ENCODE measurements at places on chromosomes 11 and 22.

DNA sequence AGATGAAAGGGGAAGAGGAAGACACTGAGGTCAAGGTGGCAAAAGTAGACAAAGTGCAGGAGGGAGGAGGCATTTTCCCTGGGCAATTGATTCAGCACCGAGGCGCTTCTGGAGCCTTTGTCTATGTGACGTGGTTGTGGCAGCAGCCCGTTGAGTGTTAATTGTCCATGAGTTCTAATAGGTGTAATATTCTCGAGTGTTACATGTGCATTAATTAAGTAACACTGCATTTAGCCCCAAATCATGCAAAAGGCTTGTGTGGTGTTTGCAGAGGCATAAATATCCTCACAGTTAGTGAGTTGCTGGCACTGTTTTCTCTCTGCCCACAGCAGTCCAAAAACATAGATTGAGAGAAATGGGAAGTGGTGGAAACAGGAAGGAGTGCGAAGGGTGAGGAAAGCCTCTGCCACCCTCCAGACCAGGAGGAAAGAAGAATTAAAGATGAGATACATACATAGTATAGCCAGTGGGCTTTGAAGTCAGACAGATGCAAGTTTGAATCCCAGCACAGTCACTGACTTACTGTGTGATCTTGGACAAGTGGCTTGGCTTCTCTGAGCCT lies 361.2 kb downstream of the MN1 start:
- no peak for DNase-seq

- no peak for DNase-seq
Measured at GRCh38 chr11:130133716-130134115, 25.9 kb upstream of the ST14 start.

- no peak for DNase-seq
Measured at GRCh38 chr11:72954860-72955259, 140.6 kb downstream of the ATG16L2 start.

DNA sequence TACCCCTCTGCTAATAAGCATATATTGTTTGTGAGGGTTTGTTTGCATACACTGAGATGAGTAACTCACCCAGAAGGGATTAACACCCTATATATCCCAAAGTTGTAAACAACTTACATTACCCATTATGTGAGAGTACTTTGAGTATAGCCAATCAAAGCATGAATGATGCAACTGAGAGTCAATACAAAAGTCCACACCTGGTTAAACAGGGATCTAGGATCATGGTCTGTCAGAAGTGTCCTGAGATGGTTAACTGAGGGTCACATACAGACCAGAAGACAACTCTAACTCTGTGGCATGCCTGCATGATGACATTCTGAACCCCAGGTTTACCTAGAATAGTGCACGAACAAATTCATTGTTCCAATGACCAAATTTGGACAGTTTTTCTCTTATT lies 17.4 kb upstream of the OR10A5 start:
- no peak for DNase-seq

DNA sequence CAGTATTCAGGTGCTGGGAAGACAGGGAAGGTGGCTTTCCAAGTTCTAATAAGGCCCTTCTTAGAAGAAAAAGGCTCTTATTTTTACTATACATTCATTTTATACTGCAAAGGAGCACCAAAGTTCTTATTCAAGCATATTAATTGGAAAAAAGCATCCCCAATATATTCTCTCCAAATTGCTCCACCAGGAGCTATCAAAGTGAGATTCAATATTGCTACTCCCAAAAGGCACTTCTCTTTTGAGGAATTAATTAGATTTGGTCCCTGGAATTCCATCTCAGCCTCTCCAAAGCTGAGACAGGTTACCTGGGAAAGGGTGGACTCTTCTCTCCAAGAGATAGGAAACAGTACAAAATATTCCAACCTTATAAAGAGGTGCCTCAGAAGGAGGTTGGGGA lies 134.1 kb downstream of the LARGE1 start:
- DNase-seq: no peak

DNA sequence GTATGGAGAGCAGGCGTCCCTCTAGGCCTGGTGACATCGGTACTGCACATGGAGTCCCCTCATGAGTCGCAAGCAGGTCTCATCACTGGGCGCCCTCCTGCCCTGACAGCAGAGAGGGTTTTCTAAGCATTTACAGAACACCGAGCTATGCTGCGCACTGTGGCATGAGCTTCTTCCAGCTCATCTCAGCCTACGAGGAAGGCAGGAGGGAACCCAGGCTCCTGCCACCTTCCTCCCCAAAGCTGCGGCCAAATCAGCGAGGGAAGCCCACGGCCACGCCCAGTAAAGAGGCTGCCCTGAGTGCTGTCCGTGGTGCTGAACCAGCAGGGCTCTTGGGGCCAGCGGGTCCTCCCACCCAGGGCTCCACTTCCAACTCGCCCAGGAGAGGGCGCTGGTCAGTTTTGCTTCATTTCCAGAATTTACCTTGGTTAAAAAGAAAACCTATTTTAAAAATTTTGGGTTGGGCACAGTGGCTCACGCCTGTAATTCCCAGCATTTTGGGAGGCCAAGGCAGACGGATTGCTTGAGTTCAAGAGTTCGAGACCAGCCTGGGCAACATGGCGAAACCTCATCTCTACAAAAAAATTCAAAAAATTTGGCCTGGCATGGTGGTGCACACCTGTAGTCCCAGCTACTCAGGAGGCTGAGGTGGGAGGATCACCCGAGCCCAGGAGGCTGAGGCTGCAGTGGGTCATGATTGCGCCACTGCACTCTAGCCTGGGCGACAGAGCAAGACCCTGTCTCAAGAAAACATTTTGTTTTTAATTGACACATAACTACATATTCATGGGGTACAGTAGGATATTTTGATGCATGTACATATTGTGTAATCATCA lies 34.2 kb downstream of the PHF21B start:
- peak; percentile 69 for DNase-seq

GRCh38 chr11:72771507-72771906 lies 19.3 kb upstream of the ARAP1 start:
- peak; percentile 49 for DNase-seq

GRCh38 chr11:103671143-103671651 lies 365.2 kb upstream of the DDI1 start:
- DNase-seq: no peak

DNA sequence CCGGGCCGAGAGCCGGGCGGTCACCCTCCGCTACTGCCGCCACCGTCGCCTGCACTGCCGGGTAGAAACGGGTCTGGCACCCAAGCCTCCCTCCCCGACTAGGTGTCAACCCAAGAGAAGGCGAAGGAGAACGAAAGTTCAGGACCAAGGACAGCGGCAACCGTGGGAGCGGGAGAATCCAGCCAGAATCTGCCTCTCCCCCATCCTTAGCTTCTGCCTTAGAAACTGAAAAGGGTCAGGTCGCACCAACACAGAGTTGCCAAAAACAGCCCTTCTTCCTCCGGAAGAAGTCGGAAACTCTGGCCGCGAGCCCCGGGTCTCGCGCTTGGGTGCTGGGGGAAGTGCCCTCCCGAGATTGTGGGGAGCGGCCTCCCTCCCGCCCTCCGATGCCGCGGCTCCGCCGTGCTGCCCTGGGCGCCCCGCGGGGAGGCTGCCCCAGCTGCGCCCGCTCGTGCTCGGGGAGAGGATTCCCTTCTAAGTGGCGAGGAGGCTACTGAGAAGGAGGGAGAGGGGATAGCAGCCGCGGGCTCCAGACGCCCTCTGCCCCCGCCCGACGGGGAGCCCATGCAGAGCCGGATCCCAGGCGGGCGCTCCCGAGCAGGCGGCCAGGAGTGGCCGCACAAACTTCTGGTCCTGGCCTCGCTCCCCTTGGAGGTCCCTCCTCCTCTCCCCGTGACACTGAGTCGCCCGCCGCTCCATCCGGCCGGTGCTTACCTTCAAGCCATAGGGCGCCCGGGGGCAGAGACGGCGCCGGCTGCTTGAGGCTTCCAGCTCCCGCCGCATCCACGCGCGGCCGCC lies 637 bp downstream of the DRD2 start:
- DNase-seq: peak; percentile 59

GRCh38 chr11:11280826-11281225 lies 72.2 kb downstream of the CSNK2A3 start:
- no peak for DNase-seq

DNA sequence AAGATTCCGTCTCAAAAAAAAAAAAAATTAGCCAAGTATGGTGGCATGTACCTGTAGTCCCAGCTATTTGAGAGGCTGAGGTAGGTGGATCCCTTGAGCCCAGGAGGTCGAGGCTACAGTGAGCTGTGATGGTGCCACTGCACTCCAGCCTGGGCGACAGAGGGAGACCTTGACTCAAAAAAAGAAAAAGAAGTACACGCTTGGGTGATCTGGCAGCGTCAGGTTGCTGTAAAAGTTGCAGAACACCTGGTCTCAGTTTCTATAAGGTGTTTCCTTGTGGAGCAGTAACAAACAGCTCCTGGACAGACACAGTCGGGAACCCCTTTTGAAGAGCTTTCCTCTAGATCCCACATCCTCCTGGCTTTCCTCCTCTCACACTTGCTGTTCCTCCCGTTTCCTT lies 45.8 kb downstream of the SCGB1A1 start:
- DNase-seq: no peak

DNA sequence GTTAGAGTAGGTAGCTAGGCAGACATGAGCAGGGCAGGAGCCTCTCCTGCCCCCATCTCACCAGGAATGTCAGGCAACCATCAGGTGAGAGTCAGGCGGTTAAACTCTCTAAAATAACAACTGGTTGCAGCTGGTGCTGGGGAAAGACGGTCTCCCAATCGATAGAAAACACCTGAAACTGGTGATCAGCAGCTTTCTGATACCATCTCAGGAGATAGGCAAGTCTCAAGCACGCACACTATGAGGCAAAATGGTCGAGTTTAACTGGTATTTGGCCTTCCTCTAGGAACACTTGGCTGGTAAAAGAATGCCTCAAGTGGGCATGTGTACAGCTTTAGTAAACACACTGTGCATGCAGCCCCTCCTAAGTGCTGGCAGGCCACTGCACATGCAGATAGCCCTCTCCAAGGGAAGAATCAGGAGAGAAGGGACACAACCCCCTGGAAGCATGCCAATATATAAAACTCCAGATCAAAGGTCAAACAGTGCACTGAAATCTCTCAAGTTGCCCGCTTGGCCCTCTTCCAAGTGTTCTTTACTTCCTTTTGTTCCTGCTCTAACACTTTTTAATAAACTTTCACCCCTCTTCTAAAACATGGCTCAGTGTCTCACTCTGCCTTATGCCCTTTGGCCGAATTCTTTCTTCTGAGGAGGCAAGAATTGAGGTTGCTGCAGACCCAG lies 88.7 kb downstream of the USP35 start:
- no peak for DNase-seq

- no peak for DNase-seq
Measured at GRCh38 chr11:24598641-24599040, 101.8 kb downstream of the LUZP2 start.

GRCh38 chr11:119964136-119965025 lies 173.5 kb downstream of the TRIM29 start:
- no peak for DNase-seq

GRCh38 chr22:49240472-49240871 lies 587.2 kb downstream of the BRD1 start:
- no peak for DNase-seq

GRCh38 chr11:116457336-116458007 lies 315.3 kb downstream of the BUD13 start:
- DNase-seq: no peak

GRCh38 chr22:19622061-19622441 lies 92.3 kb upstream of the SEPTIN5 start:
- no peak for DNase-seq

DNA sequence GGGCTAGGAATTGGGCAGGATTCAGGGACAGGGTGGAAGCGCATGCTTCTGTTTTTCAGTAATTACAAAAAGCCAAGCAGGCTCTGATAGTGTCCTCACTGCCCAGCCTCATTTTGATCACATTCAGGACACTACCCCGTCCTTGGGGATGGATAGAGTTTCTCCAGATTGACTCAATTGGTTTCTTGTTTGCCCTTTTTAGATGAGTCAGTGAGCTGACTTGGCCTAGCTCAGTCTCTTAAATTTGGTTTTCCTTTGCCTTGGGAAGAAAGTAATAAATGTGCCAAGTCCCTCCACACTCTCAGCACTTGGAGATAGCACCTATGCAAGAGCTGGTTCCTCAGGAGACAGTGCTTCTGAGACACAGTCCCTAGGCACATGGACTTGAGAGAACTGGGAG lies 25.5 kb downstream of the DKK3 start:
- DNase-seq: peak; percentile 68

GRCh38 chr22:33796494-33796893 lies 123.8 kb downstream of the LARGE1 start:
- DNase-seq: no peak

GRCh38 chr22:34390400-34390799 lies 470.1 kb upstream of the LARGE1 start:
- no peak for DNase-seq

DNA sequence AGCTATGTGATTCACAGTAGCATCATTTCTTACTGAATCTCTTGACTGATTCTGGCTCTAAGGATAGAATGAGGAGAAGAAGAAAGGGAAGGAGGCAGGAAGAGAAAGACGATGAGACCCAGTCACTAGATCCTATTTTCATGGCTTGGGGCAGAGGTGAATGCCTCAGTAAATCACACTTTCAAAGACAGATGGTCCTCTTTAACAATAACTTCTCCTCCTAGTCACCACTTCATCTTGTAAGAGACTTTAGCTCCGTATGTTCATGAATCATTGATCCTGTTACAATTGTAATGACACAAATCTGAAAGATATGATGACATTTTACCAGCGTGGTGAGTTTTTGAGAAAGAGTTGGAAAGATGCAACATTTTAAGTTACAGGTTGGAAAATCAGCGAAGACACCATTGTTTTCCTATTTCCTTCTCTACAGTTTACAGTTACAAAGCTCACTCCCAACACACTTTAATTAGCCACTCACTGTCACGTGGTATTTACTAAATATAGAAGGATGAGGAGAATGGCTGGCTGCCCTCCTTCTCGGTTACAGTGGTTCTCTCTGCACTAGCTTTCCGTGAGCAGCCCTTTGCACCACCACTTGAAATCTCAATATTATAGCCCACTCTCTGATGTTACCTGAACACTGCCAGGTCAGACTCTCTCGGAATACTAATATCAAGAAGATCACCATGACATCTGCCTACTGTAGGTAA lies 205.8 kb downstream of the CADM1 start:
- DNase-seq: no peak

DNA sequence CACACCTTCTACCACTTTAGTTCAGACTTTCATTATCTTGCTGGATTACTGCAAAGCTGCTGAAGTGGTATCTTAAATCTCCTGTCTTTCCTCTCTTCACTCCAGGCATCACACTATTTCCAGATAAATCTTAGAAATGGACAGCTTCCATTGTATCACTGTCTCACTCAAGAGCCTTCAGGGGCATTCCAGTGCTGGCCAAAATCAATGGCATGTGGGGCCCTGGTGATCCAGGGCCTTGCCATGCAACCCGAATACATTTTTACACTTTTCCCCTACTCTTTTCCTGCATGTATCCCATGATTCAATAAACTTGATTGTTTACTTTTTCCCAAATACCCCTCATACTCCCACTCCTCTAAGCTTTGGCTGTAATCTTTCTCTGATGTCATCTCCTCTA lies 39.4 kb upstream of the DEUP1 start:
- DNase-seq: no peak
